Panc1 (cell line): ENCODE measurements at places on chromosomes 1 and 21. TPM values are rescaled to one million over a fixed set of nuclear protein-coding genes. Genes with fewer than 3 reads are reported as not detected.

GRCh38 chr1:23575226-23575810 lies 16.0 kb upstream of the ID3 start:
- H3K27me3 ChIP-seq: no peaks in the 10 kb centered on the region
- DNase-seq: no peak
- H3K4me3 ChIP-seq: no peak overlapping the region
- H3K4me1 ChIP-seq: peaks cover 17% of the 10 kb centered on the region

GRCh38 chr1:107363154-107363553 lies 222.3 kb downstream of the NTNG1 start:
- H3K36me3 ChIP-seq: no peaks in the 10 kb centered on the region
- no peaks in the 10 kb centered on the region for H3K27me3 ChIP-seq

DNA sequence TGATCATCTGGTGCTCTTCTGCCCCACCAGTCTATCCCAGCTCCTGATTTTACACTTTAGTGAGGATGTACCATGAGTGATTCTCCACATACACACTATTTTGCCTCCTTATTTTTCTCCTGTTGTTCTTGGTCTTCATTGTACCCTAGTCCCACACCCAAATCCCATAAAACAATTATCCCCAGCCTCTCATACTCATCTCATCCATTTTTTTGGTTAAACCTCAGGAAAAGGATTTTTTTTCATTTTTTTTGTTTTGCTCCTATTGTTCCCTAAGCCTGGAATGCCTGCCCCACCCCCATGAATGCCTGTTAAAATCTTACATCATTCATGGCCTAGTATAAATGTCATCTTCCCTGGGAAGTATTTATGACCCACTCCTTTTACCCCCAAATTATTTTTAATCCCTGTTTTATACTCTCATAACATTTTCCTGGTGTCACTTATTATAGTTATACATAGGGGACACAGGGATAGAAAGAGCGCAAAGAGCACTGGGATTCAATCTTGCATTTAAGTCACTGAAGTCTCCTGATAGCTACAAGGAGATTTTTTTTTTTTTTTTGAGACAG lies 4.9 kb upstream of the LINGO4 start:
- no peak overlapping the region for H3K4me3 ChIP-seq
- no peaks in the 10 kb centered on the region for H3K36me3 ChIP-seq
- no peak for DNase-seq
- H3K27ac ChIP-seq: no peak overlapping the region
- no peaks in the 10 kb centered on the region for H3K27me3 ChIP-seq

DNA sequence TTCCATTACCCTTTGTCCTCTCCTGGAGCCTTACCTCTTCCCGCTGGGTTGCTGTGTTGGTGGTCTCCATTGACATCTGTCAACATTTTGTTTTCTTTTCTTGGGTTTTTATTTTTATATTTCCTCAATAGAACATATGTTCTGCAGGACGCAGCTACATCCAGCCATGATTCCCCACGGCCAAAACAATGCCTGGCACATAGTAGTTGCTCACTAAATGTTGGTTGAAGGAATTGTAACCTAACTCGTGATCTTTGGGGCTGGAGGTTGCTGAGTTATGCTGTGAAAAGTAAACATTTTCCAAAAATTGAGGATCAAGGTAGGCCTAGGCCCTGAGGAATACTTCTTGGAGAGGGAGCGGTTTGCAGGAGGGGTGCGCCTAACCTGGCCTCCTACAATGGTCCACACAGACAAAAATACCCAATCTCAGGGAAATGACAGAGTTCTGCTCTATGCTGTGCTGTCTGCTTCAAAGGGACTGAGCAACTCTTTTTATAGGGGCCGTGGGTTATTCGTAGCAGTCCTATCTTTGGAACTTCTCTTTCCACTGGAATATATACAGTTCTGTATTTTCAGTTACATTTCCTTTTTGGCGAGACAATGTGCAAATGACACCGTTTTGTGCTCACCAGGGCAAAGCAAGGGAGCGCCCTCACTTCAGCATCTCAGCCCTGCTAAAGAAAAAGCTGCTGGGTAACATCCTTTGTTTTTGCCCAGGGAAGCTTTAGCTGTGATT lies 1.4 kb downstream of the PDPN start:
- no peaks in the 10 kb centered on the region for H3K4me1 ChIP-seq
- H3K27me3 ChIP-seq: peaks cover 5% of the 10 kb centered on the region
- H3K36me3 ChIP-seq: no peaks in the 10 kb centered on the region
- H3K27ac ChIP-seq: no peak overlapping the region

The NKAIN1 gene
- 1.7 TPM for total RNA-seq
